ENCODE measurements at places on chromosomes 2 and 18.

DNA sequence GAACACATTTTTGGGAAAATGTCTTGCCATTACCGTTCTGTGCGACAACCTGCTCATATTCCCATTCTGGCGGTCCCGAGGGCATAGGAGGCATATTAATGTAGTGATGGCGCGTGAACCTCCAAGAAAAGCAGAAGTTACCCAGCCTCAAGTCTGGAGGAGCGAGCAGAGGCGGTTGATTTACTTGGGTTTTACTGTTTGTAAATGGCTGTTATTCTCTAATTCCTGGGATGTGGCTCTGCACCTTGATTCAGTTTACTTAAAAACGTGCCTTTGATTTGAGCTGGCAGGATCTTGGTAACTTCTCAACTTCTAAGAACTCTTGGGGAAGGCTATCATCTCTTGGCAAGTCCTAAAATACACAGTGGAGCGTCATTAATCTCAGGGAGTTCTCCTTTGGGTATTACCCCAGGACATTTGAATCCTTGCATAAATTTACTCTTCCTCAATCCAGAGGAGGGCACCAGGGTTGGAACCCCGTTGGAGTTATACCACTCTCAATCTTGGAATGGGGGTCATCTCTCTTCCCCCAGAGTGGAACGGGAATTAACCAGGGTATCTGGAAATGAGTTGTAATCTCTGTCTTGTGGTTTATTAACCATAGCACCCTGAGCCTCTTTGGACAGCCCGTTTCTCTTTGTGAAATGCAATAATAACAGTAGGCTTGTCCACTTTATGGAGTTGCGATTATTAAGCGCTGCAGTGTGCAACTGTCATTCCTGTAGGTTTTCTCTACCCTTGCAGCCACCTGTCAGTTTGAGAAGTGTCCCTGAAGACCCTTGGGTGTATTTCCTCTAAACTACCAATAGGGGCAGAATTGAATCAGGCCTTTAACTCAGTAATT is 2.1 kb downstream of the HK2 start:
- DNase-seq, result no peak

DNA sequence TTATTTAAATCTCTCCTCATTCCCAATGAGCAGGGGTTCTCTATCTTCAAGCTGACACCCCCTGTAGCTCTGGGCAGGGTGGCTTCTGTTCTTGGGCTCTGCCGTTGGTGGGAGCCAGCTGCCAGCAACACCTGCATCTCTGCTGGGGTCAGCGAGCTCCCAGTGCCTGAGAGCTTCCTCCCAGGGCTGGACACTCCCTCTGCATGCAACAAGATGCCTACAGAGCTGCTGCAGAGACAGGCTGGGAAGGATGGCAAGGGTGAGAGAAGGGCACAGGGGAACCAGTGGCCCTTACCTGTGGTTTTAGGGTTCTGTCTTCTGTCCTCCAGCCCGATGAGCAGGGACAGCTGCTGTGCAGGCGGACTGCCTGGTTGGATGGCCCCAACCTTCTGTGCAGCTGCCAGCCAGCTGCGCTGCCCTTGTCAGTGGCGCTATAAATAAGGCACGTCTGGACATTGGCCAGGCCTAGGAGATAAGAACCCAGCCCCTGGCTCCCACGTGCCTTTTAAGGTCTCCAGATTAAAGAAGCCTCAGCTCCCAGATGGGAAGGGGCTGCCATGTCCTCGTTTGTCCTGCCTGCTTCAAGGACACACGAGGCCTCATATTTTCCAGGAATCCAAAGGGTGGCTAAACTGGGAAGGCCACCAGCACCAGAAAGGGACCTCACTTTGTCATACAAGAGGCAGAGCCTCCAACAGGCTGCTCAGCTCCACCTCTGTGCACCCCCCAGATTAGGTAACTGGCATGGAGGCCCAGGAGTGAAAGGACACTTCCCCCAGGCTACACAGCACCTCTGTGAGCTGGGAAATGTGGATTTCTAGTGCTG is 39.5 kb upstream of the FHL2 start:
- no peak for DNase-seq

DNA sequence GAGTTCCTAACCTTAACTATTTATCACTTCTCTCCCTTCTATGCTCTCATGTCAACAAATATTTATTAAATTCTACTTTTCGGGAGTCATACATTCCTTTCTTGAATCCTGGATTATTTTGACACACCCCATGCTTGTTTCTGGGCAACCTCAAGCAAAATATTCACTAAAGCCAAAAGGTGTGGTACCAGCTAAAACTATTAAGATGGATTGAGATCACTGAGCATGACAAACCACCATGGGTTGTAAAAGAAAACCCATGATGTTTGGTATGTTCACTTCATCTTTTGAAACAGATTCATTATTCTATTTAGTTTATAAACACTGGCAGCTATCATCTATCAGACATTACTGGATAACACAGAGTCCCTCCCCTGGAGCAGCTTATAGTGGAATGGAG is 32.5 kb downstream of the DPP4 start:
- no peak for DNase-seq

DNA sequence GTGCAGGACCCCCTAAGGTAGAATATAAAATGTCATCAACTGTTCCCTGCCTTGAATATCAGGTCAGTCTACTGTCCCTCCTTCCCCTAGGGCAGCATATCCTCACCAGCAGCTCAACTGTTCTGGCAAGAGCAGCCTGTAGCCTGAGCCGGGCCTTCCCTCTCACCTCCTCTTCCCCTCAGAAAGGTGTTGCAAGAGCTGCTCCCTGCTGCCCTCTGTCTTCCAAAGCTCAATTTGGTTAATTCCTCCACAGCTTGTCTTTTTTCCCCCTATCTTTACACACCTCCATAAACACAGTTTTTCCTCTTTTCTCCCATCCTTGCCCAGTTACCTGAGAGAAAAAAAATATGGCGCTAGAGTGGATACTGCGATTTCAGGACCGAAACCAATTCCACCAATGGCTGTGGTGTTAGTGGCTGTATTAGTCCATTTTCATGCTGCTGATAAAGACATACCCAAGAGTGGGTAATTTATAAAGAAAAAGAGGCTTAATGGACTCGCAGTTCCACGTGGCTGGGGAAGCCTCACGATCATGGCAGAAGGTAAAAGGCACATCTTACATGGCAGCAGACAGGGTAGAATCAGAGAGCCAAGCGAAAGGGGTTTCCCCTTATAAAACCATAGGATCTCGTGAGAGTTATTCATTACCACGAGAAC is 184.7 kb downstream of the MREG start:
- no peak for DNase-seq

GRCh38 chr18:31577195-31577594 is 14.5 kb upstream of the TTR start:
- no peak for DNase-seq

DNA sequence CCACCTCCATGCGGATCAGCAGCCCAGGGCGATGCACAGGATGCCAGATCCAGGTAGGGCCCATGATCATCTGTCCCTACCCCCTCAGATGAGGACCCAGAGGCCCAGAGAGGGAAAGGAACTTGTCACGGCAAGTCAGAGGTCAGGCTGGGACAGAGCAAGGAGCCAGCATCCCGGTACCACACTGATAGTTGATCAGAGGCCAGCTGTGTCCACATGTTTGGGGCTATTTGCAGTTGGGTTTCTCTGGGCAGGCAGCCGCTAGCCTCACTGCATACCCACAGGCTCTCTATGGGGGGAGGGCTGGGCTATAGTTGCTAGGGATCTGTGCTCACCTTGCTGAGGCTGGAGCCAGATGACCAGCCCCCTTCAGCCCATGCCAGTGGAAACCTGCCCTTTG is 9.6 kb downstream of the GAREM2 start:
- no peak for DNase-seq

GRCh38 chr18:74430806-74431571 is 26.1 kb downstream of the DIPK1C start:
- no peak for DNase-seq

DNA sequence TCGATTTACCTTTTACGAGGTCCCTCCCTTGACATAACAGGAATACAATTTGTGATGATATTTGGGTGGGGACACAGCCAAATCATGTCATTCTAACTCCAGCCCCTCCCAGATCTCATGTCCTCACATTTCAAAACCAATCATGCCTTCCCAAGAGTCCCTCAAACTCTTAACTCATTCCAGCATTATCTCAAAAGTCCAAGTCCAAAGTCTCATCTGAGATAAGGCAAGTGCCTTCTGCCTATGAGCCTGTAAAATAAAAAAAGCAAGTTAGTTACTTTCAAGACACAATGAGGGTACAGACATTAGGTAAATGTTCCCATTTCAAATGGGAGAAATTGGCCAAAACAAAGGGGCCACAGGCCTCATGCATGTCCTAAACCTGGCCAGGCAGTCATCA is 381.1 kb downstream of the PIK3C3 start:
- no peak for DNase-seq

DNA sequence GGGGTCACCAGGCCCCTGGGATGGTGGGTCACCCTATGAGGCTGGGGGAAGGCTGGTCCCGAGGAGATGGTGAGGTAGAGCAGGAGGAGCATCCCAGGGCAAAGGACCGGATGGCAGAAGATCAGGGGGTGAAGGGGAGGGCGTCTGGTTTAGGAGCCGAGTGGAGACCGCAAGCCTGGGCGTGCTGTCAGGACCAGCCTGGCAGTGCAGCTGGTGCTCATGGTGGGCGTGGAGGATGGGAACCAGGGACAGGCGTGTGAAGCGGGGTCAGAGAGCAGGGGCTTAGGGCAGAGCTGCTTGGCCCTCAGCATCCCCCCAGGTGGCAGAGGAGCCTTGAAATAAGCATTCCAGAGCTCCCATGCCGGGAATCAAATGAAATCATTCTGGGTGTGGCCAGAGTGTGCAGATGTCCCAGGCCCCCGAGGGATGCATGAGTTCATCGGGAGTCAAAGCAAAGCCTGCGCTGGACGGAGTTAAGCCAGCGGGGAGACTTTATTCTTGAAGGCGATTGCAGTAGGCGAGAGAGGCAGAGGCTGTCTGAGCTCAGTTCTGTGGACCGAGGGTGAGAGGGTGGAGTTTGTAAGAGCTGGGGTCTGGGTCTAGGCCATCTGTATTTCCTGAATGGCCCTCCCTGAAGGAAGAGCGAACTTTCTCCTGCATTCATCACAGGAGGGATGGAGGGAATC is 33.1 kb upstream of the MBP start:
- DNase-seq, result no peak

DNA sequence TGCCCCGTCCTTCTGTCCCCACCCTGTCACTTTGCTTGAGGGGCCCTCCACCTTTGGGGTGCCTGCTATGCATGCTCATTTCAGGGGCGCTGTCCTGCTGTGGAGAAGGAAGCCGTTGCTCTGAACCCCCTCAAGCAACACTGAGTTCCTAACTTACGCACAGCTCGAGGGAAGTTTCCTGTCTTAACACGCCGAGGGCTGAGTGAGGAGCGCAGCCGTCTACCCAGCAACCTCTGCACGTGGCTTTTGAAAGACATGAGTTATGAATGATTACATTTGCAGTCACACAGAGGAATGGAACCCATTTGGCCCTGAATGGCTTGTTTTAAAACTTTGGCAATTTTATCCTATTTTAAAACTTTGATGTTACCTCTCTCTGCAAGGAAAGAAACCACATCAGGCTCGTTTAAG is 14.0 kb downstream of the RAMP1 start:
- DNase-seq, result no peak

DNA sequence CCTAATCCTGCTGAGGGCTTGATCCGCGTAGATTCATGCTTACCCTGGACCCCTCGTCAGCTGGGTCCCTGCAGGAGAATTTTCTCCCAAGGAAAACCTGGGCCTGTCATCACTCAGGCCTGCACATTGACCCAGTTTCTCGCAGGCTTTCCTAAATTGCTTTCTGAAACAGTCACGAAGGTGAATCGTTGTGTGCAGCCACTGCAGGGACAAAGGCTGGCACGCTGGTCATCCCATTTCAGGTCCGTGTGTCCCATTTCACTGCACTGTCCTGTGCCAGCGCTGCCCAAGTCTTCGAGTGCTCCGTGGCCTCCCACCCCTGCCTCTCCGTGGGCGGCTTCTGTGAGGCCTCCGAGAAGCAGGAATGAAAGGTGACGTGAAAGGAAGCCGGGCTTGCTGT is 62.8 kb upstream of the YWHAQ start:
- DNase-seq, result no peak

GRCh38 chr2:25567406-25567805 is 106.0 kb downstream of the DTNB start:
- no peak for DNase-seq

DNA sequence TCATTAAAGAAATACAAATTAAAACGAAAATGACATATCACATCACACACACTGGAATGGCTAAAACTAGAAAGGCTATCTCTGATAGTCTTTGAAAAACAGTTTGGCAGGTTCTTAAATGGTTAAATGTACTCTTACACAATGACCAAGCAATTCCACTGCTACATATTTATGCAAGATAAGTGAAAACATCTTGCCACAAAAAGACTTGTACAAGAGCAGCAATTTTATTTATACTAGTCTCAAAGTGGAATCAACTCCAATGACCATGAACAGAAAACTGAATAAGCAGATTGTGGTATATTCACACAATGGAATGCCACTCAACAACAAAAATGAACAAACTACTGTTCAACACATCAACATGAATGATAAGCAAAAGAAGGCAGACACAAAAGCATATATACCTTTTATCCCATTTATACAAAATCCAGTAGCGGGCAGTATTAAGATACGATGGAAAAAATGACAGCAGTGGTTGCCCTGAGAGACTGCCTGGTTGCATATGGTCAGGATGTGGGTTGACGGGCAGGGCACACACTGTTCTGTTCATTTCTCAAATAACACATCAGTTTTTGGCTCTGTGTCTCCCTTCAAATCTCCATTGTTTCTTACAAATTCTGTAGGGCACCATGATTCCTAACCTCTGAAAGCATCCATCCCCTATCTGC is 25.4 kb downstream of the SP100 start:
- DNase-seq, result no peak

DNA sequence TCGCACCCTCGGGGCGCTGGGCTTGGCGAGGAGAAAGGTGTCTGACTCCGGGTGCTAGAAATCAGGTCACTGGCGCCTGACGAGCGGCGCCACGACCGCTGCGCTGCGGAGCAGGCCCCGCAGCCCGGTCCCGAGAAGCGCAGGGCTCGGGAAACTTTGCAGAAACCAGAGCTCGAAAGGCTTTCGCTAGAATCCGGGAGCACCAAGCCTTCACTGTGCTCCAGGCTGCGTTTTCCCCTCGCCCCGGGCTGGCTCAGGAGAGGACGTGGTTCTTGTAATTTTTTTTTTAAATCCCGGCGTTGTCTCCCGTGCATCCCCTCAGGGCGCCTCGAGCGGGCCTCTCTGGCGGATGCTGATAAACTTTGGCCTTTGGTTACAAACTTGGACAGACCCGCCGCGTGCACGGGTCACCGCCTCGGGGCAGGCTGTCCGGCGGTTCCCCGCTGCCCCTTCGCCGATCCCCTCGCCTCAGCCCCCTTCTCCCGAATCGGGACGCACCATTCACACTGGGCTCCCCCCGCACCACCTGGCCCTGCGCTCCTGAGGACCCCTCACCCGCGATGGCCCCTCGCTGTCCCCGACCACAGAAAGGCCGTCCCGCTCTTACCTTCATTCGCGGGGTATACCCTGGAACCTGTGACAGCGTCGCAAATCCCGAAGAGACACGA is 419 bp downstream of the EPHA4 start:
- DNase-seq, result no peak

All from NCI-H187 (cell line).